ENCODE measurements at places on chromosomes 6 and 20. TPM values are rescaled to one million over a fixed set of nuclear protein-coding genes. Genes with fewer than 3 reads are reported as not detected.
A peak's percentile ranks its signal among the peaks of the same experiment; 100 is the strongest.

DNA sequence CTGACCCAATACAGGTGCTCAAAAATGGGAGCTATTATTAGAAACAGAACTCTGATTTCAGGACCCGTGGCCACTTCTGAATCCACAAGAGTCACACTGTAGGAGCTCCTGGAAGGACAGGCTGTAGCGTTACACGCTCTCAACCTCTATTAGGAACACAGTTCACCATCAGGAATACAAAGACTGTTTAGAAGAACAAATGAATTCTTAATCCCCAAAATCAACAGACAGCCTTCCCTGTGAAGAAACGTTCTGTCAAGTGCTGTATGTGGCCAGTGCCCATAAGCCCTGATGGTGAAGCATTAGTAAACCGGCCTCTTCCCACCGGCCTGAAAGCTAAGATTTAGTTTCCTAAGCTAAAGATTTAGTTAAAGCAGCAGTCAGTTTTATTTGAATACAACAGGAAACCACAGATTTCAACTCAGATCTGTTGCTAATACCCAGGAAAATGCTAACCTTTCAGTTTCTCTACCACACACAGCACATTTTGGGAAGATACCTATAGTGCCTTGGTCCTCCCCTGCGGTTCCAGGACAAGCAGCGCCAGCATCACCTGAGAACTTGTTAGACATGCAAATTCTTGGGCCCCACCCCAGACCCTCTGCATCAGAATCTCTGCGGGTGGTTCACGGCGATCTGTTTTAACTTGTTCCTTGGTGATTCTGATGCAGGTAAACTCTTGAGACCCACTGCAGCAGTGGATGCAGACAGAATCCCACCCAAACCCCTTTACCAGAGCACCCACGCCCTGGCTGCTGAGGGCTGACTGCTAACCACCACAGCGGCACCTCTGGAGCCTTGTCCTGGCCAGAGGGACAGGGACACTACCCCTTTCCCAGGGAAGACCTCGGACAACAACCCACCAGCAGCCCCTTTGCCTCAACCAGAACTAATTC is 33.4 kb downstream of the MTRES1 start:
- no peaks in the 10 kb centered on the region for H3K36me3 ChIP-seq
- DNase-seq = no peak
- peaks cover 6% of the 10 kb centered on the region for H3K4me1 ChIP-seq
- H3K27ac ChIP-seq = no peak overlapping the region
- no peak overlapping the region for H3K4me3 ChIP-seq

DNA sequence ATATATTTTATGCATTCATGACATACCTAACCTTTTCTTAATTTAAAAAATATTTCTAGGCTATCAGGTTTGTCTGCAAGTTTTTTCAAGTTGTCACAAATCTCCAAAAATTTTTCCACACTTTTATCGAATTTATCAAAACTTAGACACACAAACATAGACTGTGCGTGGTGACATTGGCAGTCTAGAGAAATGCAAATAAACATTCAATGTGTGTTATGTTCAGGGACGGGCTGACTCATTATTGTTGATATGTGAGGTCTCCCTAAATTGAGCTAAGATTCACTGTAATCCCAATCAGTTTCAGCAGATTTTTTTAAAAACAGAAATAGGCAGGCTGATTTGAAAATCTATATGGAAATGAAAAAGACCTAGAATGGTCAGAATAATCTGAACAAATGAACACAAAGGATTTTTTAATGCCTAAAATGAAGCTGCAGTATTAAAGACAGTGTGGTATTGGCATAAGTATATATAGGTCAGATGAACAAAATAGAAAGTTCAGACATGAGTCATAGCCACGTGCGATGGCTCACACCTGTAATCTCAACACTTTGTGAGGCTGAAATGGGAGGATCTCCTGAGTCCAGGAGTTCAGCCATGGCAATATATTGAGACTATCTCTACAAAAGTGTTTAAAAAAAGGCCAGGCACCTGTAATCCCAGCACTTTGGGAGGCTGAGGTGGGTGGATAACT is 19.2 kb downstream of the BLTP3A start:
- H3K4me1 ChIP-seq = no peaks in the 10 kb centered on the region
- no peaks in the 10 kb centered on the region for H3K27me3 ChIP-seq
- H3K27ac ChIP-seq = no peak overlapping the region
- no peaks in the 10 kb centered on the region for H3K36me3 ChIP-seq
- DNase-seq = no peak

GRCh38 chr20:13125486-13125885 is 95.6 kb upstream of the ISM1 start:
- H3K4me1 ChIP-seq = no peaks in the 10 kb centered on the region
- no peaks in the 10 kb centered on the region for H3K36me3 ChIP-seq
- H3K27ac ChIP-seq = no peak overlapping the region
- H3K27me3 ChIP-seq = no peaks in the 10 kb centered on the region
- H3K4me3 ChIP-seq = no peak overlapping the region

DTNBP1 gene
- 8.0 TPM for total RNA-seq

SLC13A3 gene
- total RNA-seq = 1.4 TPM

- no peak overlapping the region for H3K27ac ChIP-seq
- H3K4me3 ChIP-seq = no peak overlapping the region
- H3K27me3 ChIP-seq = no peaks in the 10 kb centered on the region
- no peaks in the 10 kb centered on the region for H3K4me1 ChIP-seq
These were observed 73.4 kb upstream of the HMGCLL1 start for GRCh38 chr6:55652429-55652828.

PHACTR1 gene
- 3.1 TPM for total RNA-seq

DNA sequence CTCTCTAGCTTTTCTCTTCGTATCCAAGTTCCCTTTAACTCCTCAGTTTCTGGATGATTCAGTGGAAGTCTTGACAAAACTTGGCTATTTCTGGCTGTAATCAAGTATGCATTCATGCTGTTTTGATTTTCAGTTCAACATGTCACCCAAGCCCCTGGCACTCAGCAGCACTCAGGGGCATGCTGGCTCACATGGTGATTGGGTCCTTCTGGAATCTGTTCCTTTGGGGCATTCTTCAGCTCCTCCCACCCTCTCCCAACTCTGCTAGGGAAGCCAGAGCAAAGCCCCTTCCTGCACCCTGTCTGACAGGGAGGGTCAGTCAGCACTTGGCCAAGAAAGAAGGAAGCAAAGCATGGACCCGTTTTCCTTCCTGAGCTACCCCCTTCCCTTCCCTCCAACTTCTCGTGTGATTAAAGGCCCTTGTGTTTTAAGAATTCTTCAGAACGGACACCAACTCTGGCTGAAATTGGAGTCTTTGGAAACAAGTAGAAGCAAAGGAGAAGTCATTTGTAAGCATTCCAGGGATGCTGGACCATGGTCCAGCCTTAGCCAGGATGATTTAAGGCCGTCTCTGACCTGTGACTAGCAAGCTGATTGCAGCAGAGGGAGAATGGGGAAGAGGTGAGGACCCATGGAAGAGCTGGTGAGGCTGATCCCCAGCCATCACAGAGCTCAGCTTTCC is 7.1 kb downstream of the PLEKHG1 start:
- H3K27me3 ChIP-seq = no peaks in the 10 kb centered on the region
- no peak for DNase-seq
- peak overlapping the region; percentile 52 for H3K27ac ChIP-seq
- H3K4me1 ChIP-seq = peaks cover 55% of the 10 kb centered on the region
- H3K4me3 ChIP-seq = no peak overlapping the region

DNA sequence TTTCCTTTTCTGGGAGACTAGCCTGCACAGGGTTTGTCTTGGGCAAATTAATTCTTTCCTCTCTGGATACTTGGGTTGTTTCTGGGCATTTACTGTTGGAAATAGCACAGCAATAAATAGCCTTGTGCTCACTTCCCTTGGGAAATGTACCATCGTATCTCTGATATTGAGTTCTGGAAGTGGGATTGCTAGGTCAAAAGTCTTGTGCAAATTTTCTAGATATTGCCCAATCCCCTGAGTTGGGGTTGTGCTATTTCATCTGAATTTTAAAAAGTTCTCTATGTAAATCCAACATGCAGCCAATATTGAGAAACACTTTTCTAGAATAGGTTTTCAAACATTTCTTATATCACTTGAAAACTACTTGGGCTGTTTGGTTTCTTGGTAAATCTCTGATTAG is 64.0 kb upstream of the ELOVL5 start:
- H3K4me3 ChIP-seq = no peak overlapping the region
- no peak overlapping the region for H3K27ac ChIP-seq
- peaks cover 2% of the 10 kb centered on the region for H3K4me1 ChIP-seq
- no peak for DNase-seq

SLC44A4 gene
- 0.42 TPM for total RNA-seq

DNA sequence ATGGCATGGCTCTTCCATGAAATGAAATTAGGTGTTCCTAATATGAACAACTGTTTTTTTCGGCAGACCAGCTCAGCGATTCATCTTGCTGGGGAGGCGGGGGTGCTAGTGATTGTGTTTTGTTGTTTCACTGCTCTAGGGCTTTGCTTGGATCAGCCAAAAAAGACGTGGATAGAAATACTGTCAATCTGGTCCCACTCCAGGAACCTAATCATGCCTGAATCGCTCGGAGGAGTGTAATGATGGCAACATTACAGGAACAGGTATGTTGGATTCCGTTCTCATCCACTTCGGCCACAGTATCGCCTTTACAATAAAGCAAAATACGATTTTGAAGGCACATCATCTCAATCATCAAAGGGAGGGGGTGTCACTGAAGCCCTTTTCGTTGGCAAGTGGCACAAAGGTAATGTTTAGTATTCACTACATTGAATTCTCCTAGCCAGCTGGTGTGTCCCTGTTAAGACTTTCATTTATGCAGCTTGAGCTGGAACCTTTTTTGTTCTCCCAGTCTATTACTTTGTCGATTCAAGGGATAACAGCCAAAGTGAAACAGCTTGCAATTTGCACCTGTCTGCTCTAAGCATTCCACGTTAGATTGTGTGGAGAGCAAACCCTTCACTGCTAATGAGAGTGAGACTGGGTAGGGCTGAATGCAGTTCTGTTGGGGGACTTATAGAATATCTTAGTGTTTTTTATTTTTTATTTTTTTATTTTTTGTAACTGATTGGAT is 477.7 kb downstream of the TFAP2A start:
- no peak for DNase-seq
- H3K4me1 ChIP-seq = no peaks in the 10 kb centered on the region
- H3K4me3 ChIP-seq = no peak overlapping the region
- no peak overlapping the region for H3K27ac ChIP-seq
- H3K36me3 ChIP-seq = no peaks in the 10 kb centered on the region

DCBLD1 gene
- total RNA-seq = 1.3 TPM

- no peak overlapping the region for H3K27ac ChIP-seq
- H3K4me1 ChIP-seq = no peaks in the 10 kb centered on the region
- H3K27me3 ChIP-seq = no peaks in the 10 kb centered on the region
- DNase-seq = no peak
- H3K4me3 ChIP-seq = no peak overlapping the region
These were observed 25.5 kb downstream of the EYA2 start for GRCh38 chr20:46920114-46920513.

GRCh38 chr20:50213531-50214106 is 23.0 kb downstream of the CEBPB start:
- H3K27me3 ChIP-seq = no peaks in the 10 kb centered on the region
- no peak overlapping the region for H3K4me3 ChIP-seq
- H3K4me1 ChIP-seq = peaks cover 22% of the 10 kb centered on the region
- no peak for DNase-seq

NKX2-2 gene
- total RNA-seq = 0.05 TPM

PDE10A gene
- total RNA-seq = 0.94 TPM

DNA sequence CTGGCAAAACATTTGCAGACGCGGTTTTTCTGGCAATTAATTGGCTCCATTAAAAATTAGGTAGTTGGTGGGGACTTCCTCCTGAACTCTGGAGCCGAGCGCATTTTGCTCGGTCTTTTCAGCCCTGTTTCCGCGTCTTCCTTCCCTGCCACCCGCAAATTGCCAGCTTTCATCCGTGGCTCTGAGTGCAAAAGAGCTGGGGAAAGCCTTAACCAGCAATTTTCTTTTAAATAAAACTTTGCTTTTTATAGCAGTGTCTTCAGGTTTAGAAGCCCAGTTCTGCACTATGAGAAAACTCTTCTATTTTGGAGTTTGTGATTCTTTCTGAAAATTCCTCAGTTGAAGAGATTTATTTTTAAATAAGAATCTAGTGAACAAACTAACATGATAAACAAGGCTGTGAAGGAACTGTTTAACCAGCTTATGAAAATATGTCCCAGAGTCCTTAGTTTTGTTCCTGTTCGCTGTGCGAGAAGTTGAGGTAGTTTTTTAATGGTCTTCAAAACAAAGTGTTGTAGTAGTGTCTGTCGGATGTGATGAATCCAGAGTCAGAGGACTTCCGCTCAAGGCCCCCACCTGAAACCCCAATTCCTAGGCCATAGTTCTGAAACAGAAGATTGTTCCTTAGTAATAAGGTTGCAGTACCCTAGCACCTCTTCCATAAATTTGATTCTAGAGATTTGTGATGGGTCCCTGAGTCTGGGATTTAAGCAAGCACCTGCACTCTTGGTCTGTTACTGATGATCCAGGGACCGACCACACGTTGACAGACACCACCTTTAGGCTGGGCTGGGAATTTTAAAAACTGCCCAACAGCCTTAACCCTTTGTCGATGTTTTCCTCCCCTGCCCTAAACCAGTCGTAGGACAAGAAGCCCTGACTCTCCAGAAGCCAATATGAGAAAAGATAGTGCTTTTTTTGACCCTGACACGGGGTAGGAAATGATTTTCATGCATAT is 950 bp downstream of the KCTD20 start:
- peak overlapping the region; percentile 99 for H3K27ac ChIP-seq
- no peaks in the 10 kb centered on the region for H3K27me3 ChIP-seq
- no peak for DNase-seq
- peaks cover 22% of the 10 kb centered on the region for H3K4me1 ChIP-seq
- peak overlapping the region; percentile 89 for H3K4me3 ChIP-seq
- H3K36me3 ChIP-seq = peaks cover 3% of the 10 kb centered on the region

- no peaks in the 10 kb centered on the region for H3K36me3 ChIP-seq
- H3K27ac ChIP-seq = no peak overlapping the region
- H3K27me3 ChIP-seq = no peaks in the 10 kb centered on the region
- H3K4me1 ChIP-seq = no peaks in the 10 kb centered on the region
- H3K4me3 ChIP-seq = no peak overlapping the region
These were observed 132.6 kb upstream of the RIN2 start for GRCh38 chr20:19625426-19625825.

DNA sequence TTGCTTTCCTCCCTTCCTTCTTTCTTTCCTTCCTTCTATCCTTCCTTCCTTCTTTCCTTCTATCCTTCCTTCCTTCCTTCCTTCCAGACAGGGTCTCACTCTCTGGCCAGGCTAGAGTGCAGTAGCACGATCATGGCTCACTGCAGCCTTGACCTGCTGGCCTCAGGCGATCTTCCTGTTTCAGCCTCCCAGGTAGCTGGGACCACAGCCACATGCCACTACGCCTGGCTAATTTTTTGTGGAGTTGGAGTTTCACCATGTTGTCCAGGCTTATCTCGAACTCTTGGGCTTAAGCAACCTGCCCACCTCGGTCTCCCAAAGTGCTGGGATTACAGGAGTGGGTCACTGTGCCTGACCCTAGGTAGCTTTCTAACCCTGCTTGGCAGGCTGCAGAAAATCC is 12.2 kb upstream of the SEC63 start:
- no peak for DNase-seq
- H3K4me1 ChIP-seq = no peaks in the 10 kb centered on the region
- no peaks in the 10 kb centered on the region for H3K27me3 ChIP-seq
- H3K27ac ChIP-seq = no peak overlapping the region

DNA sequence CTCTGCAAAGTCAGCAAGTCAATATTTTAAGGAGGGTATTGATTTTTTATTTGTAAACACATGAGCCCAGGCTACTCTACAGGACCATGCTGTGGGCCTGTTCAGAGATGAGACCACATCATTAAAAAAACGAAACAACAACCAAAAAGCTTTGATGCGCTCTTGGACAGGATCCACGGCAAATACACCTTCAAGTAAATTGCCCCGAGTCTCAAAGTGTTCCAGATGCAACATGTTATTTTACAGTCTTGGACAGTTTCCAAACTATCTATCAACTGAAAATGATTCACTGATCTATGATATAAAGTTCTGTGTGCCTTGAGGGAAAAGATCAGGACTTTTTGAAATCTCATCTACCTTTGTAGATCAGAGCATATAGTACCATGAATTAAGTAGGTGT is 25.8 kb upstream of the CARMIL1 start:
- DNase-seq = no peak
- peaks cover 10% of the 10 kb centered on the region for H3K4me1 ChIP-seq
- H3K27me3 ChIP-seq = no peaks in the 10 kb centered on the region
- no peaks in the 10 kb centered on the region for H3K36me3 ChIP-seq

AVP gene
- total RNA-seq = 0.33 TPM

All from thymus (tissue), 14 donors.